Activated T-helper 1 cell treated with anti-CD3 and anti-CD28 coated beads, Interleukin-2, amount 50 U/mL, for 16 hours (primary cell): ENCODE measurements at places on chromosomes 7 and 10.

DNA sequence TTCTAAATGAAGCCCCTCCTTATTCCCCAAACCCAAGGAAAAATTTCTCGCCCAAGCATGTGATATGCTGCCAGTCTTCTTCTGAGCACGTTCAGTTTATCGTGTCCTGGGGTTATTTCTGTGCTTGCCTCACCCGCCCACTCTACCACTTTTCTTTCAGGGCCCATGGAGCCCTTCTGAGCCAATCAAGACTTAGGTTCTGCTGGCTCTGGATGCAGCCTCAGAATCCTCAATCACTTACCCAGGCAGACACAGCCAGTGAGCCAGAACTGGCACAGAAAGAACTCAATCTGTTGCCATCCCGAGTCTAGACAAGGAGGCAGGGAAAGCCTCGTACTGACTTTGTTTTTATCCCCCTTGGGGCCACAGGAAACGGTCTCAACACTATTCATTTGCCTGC, 34.2 kb upstream of the C10orf90 start:
- DNase-seq: no peak

DNA sequence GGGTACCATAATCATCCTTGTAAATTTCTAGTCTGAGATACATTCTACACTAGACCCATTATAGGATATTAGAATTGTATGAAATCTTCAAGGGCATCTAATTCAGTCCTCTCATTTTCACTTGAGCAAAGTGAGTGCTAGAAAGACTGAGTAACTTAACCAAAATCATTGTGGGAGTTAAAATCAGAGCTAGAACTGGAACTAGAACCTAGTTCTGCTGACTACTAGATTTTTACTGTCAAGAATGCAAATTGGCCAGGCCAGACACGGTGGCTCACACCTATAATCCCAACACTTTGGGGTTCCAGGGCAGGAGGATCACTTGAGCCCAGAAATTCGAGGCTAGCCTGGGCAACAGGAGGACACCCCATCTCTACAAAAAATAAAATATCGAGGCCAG, 53.9 kb downstream of the ADD3 start:
- DNase-seq: no peak

- no peak for DNase-seq
Measured at GRCh38 chr10:78255796-78256638, 222.4 kb downstream of the RPS24 start.

- no peak for DNase-seq
Measured at GRCh38 chr7:70553364-70553763, 578.6 kb upstream of the GALNT17 start.

DNA sequence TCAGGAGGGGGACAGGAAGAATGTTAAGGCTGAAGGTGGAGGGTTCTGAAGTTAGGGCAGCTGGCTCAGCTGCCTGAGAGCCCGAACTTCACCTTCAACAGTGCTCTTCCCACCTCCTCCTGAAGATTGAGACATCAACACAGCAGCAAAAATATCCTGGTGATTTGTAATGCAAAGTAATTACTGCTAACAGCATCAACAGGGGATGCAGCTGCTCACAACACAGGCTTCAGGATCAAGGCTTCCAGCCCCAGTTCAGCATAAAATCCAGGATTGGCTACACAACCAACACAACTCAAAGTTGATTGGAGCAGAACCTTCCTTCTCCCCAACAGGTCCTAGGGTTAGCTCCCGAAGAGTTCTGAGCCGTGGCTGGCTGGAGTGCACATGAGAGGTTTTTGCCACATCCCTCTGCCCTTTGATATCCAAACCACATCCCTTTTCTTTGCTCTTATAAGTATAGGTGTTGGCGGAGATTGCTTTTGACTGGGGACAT, 242.4 kb downstream of the KIAA1217 start:
- no peak for DNase-seq
